ENCODE measurements at places on chromosomes 11 and 22.

GRCh38 chr11:94793822-94794221, 25.7 kb downstream of the AMOTL1 start:
- no peak for DNase-seq

DNA sequence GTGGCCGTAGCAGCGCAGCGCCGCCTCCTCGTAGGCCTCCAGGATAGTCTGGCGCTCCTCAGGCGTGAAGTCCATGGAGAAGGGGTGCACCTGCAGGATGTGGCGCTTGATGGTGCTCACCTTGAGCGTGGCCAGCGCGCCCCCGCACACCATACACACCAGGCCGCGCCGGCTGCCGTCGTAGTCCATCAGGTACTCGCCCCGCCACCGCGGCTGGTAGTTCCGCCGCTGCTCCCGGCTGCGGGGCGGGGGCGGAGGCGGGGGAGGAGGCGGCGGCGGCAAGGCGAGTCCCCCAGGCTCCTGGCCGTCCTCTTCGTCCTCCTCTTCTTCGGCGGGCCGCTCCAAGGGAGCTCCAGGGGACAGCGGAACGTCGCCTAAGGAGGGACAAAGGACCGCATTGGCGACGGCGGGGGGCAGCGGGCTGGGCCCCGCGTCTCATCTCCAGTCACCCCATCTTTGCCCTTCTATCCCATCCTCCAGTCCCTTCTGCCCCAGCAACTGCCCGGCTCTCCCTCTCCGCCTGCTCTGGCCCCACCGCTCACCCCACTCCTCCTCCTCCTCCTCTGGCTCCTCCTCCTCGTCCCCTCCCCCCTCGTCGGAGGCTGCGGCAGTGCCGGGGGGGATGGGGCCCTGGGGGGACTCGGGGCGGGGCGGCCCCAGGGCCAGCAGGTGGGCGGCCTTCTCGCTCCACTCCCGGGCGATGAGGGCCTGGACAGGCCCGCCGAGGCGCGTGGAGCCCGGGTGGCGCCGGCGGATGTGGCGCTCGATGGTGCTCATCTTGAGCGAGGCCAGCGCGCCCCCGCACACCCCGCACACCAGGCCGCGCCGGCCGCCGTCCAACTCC, 4.9 kb downstream of the ZFTA start:
- no peak for DNase-seq

GRCh38 chr11:17775507-17776211, 41.1 kb downstream of the KCNC1 start:
- no peak for DNase-seq

DNA sequence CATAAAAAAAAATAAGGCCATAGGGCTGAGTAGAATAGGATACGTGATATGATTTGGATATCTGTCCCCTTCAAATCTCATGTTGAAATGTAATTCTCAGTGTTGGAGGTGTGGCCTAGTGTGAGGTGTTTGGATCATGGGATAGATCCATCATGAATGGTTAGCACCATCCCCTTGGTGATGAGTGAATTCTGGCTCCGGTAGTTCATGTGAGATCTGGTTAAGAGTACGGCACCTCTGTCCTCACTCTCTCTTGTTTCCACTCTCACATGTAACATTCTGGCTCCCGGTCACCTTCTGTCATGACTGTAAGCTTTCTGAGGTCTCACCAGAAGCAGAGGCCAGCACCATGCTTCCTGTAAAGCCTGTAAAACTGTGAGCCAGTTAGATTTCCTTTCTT, 45.5 kb downstream of the RAB30 start:
- no peak for DNase-seq

DNA sequence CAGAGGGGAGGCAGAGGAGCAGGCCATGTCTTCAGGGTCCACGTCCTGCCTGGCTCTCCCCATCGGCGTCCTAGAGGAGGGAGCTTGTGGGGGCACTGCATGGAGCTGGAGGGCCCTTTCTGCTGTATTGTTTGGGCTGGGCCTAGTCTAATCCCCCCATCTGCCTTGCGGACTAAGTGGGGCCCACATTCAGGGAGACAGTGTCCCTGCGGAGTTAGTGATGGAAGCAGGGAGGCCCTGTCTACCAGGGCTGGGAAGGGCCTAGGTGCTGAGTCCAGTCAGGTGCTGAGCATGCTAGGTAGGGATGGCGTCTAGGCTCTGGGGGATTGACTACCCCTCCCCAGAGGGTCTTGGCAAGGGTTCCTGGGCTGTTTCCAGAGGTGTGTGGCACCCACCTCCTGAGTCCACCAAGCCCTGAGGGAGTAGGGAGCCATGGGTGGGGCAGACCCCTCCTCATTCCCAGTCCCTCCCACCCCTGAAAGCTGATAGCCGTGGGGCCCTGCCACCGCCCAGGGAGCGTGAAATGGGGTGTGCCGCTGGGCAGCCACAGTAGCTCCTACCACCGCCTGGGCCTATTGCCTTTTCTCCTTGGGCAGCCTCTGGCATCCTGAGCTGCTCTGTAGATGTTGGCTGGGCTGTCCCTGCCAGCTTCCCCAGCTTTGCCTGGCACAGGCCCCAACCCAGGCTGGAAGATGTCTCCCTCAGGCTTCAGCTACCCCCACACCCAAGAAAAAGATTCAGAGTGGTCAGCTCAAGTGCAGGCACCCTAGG, 1.9 kb upstream of the POLD4 start:
- DNase-seq = no peak

DNA sequence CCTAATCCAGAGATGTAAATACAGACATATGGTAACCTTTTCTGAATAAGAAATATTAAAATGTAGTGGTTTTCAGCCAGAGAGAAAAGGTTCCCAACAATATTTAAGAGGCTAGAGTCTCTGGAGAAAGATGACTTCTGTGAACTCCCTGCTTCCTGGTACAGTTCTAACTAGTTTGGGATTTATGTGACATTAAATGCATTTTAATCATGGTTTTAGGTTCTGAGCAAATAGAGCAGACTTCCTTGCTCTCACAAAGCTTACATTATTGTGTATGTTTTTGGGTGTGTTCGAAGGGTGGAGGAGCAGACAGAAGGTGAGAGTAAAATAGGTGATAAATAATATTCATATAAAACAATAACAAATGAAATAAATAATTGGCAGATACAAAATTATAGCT, 250.1 kb upstream of the LUZP2 start:
- DNase-seq = no peak

GRCh38 chr11:79393362-79394043, 47.3 kb downstream of the TENM4 start:
- no peak for DNase-seq

DNA sequence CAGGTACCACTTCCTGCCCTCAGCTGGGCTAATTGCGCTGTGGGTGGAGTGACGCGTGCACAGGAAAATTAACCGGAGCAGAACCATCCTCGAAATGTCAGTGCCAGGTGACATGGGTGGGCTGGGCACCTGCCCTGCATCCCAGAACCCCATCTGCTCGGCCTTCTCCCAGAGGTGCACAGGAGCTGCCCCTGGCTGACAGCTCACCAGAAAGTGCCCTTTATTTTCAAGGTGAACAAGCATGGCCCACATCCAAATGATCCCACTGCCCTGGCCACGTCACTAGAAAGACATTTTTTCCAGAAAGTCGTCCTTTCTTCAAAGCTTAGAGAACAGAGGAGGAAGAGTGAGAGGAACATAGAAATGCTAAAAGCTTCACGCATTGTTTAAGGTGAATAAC, 4.1 kb upstream of the ELFN2 start:
- no peak for DNase-seq

GRCh38 chr22:24109649-24110048, 71.6 kb upstream of the SUSD2 start:
- DNase-seq = no peak

- no peak for DNase-seq
These were observed 49.7 kb downstream of the TRIOBP start for GRCh38 chr22:37746366-37747079.

DNA sequence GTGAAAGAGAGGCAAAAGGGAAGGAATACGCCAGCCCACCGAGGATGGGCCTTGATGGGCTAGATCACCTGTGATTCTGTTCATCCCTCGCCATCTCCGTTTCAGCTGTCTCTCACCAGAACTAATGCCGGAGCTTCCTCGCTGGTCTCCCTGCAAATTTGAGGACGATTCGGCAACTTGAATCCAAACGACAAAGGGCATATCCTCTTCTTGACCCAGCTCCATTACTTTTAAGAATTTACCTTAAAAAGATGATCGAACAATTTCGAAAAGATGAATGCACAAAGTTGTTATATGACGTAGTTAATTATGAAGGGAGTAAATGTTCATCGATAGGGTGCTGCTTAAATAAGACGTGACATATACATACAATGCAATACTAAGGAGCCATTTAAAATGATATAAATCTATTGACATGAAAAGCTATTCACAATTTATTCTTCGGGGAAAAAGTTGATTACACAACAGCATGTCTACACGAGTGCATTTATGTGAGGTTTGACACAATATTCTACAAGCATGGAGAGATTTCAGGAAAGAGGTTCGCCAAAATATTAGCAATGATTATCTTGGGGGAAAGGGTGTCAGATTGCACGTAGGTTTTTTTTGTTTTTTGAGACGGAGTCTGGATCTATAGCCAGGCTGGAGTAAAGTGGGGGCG, 937 bp upstream of the FAM168A start:
- no peak for DNase-seq

- DNase-seq = no peak
These were observed 104.3 kb downstream of the BCR start for GRCh38 chr22:23284504-23285033.

Data from cardiac septum (tissue), 1 donor.